ENCODE measurements at places on chromosomes 1 and 21.
A peak's percentile ranks its signal among the peaks of the same experiment; 100 is the strongest.

DNA sequence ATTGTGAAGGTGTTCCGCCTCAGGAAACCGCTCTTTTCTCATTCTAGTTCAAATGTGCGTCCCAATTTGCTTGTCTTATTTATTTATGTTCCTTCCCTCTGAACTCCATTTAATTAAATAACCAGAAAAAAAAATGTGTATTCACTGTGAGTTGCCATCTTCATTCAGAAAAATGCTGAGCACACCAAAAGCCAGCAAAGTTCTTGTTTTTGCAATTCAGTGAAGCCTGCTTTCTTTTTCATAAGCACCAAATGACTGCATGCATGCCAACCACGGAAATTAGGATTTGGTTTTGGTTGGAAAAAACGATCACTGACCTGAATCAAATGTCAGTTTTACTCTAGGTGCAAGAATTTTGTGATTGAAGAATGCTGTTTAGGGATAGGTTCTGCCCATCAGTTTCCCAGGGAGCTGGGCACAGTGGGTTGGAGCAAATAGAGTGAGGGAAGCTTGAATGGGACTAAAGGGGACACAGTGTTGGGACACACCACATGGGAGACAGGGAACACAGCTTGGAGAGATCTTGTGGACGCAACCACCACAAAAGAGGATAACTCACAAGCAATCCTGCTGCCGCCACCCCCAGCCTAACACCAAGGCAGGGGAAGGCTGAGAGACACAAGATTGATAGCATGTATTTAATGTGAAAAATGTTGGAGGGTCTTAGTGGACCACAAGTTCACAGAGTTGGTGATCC is 183.4 kb upstream of the GALNT2 start:
- no peak for DNase-seq

DNA sequence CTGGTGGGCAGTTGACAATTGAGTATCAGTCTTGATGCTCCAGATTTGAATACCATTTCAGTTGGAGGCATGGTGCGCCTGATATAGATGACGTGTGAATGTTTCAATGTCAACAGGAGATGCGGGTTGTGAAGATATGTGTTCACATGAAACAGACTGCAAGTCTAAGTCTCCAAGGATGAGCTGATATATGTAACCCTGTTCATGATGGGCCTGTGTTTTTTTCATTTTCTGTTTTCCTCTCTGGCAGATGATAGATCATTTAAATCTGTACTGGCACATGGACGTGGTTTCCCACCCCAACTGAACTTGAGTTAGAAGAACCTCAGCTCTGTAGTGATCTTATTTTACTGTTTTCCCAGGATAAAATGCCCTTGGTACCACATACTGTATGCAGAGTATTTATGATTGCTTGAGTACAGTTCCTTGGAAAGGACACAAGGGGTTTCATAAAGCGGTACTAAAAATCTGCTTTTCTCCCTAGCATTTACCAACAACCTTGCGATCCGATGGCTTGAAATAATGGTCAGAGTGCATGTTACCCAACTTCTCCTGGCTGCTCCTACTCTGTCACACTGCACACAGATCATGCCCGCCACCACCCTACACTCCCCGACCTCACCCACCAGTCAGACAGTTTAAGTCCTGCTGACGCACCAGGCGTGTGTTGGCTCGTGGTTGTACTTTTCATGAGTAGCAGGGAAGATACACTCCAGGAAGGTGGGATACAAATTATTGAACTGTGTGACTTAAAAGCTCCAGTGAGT is 131.1 kb downstream of the NFIA start:
- no peak for DNase-seq

DNA sequence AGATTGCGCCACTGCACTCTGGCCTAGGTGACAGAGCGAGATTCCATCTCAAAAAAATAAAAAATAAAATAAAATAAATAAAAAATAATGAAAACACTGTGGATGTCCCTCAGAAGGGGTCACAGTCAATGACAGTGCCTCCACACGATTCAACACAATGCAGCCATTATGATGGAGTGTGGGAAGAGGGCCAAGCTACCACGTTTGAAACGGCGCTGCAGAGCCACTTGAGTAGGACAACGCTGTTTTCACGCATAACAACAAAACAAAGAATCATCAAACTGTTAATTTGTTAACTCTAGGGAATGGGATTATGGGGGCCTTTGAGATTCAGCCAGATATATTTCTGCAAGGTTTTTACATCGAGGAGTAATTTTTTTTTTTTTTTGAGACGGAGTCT is 36.5 kb downstream of the NKAIN1 start:
- no peak for DNase-seq

DNA sequence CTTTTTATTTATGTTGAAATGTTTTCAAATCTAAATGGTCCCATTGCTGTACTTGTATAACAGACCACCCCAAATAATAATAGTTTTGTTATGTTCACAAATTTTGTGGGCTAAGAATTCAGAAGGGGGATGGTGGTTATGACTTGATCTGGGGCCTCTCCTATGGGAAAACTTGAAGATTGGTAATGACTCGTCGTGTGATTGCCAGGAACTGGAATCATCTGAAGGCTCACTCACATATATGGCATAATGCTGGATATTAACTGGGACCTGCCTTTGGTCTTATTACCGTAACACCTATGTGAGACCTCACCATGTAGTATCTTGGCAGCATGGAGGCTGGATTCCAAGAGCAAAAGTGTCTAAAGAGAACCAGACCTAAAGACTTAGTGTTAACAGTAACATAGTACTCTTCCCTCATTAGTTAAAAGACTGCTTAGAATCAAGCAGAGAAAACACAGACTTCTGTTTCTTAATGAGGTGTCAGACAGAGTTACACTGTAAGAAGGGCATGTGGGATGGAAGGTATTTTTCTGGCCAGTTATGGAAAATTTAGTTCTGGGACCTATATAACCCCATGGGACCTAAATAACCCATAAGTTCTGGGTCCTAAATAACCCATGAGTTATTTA is 11.9 kb downstream of the LYPLAL1 start:
- no peak for DNase-seq

DNA sequence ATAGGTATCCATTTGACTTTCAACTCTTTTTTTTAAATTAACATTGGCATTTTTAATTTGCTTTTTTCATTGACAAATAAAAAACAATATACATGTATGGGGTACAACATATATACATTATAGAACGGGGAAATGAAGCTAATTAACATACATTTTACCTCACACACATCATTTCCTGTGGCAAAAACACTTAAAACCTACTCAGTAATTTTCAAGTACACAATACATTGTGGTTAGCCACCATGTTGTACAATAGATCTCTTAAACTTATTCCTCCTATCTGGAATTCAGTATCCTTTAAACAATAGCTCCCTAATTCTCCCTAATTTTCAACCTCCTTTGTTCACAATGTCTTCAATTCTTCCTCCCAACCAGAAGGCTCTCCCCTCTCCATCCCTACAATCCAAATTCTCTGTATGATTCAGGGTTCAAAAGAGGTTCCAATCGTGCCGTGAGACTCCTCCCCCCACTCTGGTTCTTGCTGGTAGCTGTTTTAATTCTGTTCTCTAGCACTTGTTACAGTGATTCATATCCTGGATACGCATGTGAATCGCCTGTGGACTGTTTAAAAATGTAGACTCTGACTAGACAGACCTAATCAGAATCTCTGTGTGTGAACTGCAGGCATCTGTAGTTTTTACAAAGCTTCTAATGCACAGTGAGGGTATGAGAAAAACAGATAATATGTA is 87.6 kb upstream of the DUSP10 start:
- peak; percentile 49 for DNase-seq

DNA sequence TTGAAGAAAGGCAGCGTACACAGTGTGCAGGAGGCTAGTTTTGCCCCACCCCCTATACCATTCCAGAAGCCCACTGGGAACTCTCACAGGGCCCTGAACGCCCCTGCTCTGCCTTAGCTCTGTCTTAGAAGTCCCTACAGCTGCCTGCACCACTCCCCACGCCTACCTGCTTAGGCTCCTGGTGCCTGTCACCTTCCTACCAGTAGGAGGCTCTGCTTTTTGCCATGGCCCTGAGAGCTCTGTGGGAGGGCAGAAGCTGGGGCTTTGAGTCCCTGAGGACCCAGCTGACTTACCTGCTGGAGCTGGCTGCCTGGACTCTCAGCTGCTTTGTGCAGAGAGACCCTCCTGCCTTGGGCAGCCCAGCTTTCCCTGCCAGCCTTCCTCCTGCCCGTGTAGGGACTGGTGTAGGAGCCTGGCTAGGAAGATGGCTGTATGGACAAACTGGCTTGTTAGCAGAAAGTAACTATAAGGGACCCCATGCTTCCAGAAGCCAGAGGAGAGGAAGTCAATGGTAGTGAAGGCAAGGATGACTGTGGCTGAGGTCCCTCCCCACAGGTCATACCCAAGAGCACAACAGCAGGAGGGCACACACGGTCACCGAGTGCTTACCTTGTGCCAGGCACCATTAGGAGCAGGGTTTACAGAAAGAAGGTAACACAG is 9.8 kb upstream of the CELSR2 start:
- DNase-seq: no peak

- DNase-seq: no peak
Observed at GRCh38 chr1:19096036-19096833, 113.8 kb downstream of the UBR4 start.

- no peak for DNase-seq
Observed at GRCh38 chr1:25673456-25673855, 56.9 kb downstream of the MAN1C1 start.

GRCh38 chr1:40583980-40584379 is 52.5 kb downstream of the ZNF684 start:
- DNase-seq: no peak

GRCh38 chr1:248748211-248748610 is 7.3 kb downstream of the LYPD8 start:
- no peak for DNase-seq

- DNase-seq: no peak
Observed at GRCh38 chr1:75725266-75725665, 757 bp downstream of the ACADM start.

- DNase-seq: no peak
Observed at GRCh38 chr1:226371027-226371694, 36.7 kb downstream of the PARP1 start.

DNA sequence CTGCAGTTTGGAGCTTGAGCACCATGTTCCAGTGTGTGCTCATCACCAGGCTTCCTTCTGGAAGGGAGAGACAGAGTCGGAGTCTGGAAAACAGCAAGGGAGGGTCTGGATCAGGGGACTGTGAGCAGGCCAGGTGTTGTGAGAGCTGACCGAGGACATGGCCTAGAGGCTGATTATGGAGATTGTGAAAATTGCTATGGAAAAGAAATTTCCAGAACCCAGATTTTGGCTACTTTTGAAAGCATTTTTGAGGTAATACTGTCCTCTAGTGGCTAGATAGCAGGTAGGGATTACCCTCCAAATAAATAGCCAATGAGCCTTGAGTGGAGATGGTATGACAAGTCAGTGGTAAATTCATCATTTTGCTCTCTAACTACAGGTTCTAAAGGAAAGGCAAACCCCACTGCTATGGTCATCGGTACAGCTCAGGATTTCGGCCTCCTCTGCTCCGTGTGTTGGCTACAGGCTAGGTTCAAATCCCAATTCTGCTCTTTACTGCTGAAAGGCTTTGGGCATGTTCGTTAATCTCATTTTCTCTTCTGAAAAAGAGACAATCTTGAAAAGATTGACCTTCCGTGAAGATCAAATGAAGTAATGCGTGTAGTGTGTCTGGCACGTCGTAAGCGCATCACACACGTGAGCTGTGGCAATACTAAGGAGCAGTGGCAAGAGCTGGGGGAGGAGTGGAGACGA is 1.0 kb upstream of the HAO2 start:
- no peak for DNase-seq

- no peak for DNase-seq
Observed at GRCh38 chr1:110736900-110737605, 62.3 kb upstream of the KCNA3 start.

GRCh38 chr1:240230816-240231215 is 139.1 kb downstream of the FMN2 start:
- DNase-seq: no peak

- no peak for DNase-seq
Observed at GRCh38 chr1:8374356-8374755, 56.4 kb downstream of the SLC45A1 start.

DNA sequence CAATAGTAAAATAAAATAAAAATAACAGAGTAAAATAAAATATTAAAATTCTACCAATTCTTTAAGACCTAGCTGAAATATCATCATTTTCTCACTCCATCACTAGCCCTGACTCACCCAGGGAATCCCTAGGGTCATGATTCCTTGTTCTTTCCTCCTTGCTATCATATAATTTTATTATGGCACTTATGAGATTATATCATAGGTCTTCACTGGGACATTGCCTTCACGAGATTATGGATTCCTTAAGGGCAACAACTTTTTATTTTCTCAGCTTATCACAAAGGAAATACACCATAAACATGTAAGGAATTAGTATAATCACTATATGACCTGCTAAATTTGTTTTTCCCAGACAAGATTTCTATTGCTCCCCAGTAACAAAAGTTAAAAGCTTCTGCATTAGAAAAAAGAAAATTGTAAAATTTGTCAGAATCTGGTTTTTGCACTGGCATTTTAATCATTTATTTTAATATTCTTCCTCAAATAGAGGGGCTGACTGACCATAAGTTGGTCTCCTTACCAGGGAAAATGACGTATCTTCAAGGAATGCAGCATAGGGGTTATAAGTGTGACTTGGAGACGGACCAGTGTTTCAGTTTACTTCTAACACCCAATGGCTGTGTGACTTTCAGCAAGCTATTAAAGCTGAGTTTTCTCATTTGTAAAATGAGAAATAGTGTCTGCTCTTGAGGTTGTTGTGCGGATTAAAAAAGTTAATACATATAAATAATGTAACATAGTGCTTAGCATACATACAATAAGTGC is 8.8 kb upstream of the CLCA4 start:
- DNase-seq: no peak

DNA sequence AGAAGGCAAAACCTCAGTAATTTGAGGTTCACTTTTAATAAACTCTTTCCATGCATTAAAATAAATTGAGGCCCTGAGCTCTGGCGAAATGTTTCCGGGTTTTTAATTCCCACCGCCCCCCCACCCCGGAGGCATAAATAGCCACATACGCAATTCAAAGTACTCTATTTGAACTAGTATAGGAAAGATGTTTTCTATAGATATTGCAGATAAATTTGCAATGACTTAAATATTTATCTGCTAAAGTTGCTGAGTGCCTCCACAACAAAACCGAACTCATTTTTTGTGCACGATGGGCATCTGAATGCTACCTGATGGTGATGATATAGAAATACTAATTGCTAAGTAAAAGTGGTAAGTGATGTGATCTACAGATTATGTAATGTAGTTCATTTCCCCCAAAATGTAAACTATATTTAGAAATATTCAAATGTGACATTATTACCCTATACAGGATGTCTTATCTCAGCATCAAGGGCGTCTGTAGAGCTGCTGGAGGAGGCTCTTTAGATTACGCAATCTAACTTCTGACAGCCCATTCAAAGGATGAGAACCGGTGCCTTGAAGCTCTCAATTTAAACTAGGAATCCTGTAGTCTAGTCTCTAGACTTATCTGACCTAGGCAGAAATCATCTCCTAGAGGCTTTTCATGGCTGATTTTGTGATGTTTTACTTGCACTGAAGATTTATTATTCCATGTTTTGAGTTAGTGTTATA is 8.5 kb downstream of the IRF2BP2 start:
- DNase-seq: no peak
